ENCODE measurements at places on chromosomes 1 and 21. TPM values are rescaled to one million over a fixed set of nuclear protein-coding genes. Genes with fewer than 3 reads are reported as not detected.

Gene LCE1D
- total RNA-seq = not detected

Gene TIPRL
- total RNA-seq = 46.9 TPM

Gene IL12RB2
- 32.8 TPM for total RNA-seq

DNA sequence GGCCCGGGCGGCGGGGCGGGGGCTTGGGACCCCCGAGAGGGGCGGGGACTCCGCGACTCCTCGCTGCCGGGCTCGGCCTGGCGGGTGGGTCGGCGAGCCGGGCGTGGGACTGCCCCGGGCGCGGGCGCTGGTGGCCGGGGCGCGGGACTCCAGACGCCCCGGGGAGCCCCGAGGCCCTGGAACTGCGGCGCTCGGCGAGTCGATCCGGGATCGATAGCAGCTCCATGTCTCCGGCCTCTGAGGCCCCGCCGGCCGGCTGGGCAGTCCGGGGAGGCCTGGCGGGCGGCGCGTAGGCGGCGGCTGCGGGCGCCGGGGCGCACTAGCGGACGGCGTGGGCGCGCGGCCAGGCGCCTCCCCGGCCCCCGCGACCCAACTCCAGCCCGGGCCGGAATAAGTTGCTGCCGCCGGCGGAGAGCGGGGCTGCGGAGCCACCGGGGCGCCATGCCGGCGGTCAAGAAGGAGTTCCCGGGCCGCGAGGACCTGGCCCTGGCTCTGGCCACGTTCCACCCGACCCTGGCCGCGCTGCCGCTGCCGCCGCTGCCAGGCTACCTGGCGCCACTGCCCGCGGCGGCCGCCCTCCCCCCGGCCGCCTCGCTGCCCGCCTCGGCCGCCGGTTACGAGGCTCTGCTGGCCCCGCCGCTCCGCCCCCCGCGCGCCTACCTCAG is 400 bp downstream of the SAMD11 start:
- no peaks in the 10 kb centered on the region for H3K36me3 ChIP-seq
- DNase-seq = no peak
- peaks cover 48% of the 10 kb centered on the region for H3K27me3 ChIP-seq
- peaks cover 30% of the 10 kb centered on the region for H3K4me1 ChIP-seq

DNA sequence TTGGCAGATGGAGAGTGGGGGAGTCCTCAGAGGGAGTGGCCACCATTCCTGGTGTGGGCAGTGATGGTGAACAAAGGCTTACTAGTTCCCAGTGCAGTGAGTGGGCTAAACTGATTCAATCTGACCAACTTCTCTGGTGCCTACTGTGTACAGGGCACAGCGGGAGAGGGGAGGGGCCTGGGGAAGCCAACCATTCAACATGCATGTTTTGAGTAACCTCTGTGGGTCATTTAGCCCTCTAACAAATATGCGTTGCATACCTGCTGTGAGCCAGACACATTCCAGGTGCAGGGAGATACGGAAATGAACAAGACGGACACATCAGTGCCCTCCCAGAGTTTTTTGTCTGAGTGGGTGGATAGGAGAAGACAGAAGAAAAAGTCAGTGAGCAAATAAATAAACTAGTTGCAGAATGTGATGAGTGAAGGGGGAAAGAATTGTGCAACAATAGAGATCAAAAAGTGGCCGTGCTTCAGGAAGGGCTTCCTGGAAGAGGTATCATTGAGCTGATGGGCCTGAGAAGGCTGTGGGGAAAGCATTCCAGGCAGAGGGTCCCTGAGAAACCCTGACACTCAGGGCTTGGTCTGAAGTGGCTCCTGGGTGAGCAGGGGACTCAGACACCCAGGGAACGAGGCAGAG is 78.8 kb downstream of the EPHB2 start:
- no peak overlapping the region for H3K27ac ChIP-seq
- no peak for DNase-seq
- H3K36me3 ChIP-seq = no peaks in the 10 kb centered on the region
- no peak overlapping the region for H3K4me3 ChIP-seq

DNA sequence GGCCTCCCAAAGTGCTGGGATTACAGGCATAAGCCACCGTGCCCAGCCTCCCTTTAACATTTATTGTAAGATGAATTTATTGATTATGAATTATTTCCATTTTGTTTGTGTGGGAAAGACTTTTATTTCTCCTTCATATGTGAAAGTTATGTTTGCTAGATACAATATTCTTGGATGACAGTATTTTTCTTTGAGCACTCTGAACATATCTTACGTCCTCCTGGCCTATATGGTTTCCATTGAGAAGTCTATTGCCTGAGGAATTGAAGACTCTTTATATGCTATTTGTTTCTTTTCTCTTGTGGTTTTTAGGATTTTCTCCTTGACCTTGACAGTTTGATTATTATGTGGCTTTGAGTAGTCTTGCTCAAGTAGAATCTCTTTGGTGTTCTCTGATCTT is 26.8 kb upstream of the HLX start:
- H3K4me1 ChIP-seq = no peaks in the 10 kb centered on the region
- H3K27me3 ChIP-seq = no peaks in the 10 kb centered on the region
- H3K4me3 ChIP-seq = no peak overlapping the region
